ENCODE measurements at places on chromosomes 6 and 20.
A peak's percentile ranks its signal among the peaks of the same experiment; 100 is the strongest.

DNA sequence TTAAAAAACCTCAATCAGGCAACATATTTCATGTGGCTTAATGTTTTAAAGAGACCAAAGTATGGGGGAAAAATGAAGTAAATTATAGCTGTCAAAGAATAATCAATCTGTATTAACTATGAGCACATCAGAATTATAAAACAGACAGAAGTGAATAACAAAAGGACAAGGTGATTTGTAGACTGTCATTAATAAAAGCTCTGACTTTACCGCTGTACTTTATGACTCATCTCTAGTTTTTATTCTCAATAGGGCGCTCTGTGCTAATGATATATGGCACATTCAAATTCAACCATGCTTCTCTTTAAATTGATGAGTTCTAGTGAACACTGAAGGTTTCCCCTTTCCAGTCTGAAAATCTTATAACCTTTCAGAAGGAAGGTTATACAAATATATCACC lies 72.0 kb downstream of the PREP start:
- DNase-seq = no peak

DNA sequence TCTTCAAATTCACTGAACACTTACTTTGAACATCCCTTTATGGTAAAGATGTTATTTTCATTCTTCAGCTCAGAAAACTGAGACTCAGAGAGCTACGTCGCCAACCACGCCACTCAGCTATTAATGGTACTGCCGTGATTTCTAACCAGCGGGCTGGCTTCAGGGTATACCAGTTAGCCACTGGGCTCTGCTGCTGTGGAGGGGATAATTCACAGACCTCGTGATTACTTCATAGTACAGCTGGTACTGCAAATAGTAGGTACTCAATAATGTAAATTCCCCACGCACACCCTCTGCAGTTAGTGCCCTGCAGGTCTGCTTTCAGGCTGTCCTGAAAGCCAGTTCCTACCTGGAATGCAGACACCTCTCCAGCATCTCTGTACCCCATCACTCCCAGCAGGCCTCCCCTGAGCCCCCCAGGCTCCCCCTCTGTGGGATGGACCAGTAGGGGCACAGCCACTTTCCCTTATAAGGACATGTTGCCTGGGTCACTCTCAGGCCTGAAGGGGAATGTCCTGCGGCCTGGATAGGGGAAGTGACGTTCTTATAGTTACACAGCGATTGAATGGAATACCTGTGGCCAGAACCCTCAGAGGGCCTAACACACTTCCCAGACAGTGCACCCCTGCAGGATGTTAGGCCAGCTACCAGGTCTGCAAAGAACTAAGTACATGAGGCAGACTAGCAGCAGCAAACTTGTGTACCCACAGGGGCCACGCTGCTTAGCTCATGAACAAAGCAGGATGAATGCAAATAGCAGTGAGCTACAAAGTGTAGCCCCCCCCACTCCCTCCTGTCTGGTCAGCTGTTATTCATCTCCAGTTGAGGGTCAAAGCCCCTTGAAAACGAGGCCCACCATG lies 1.3 kb upstream of the OCSTAMP start:
- DNase-seq = no peak

GRCh38 chr6:145546265-145546664 lies 189.1 kb downstream of the EPM2A start:
- DNase-seq = no peak

- no peak for DNase-seq
These were observed 21.5 kb downstream of the AMD1 start for GRCh38 chr6:110895907-110896608.

GRCh38 chr6:129267028-129267427 lies 384.1 kb downstream of the LAMA2 start:
- DNase-seq = no peak

DNA sequence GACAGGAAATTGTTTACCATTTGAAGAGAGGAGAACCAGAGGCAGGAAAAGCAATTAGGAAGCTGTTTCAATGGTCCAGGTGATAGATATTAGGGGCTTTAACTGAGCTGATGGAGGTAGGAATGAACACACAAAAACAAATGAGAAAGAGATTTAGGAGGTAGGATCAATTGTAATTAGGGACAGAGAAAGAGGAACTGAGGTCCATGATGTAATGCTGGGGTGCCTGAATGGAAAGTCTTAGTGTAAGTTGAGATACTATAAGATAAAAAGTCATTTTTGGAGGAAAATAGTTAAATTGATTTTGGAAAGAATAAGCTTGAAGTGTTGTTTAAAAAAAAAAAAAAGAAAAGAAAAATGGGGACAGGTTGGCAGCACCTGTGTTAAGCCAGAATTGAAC lies 58.5 kb upstream of the B3GAT2 start:
- DNase-seq = no peak

DNA sequence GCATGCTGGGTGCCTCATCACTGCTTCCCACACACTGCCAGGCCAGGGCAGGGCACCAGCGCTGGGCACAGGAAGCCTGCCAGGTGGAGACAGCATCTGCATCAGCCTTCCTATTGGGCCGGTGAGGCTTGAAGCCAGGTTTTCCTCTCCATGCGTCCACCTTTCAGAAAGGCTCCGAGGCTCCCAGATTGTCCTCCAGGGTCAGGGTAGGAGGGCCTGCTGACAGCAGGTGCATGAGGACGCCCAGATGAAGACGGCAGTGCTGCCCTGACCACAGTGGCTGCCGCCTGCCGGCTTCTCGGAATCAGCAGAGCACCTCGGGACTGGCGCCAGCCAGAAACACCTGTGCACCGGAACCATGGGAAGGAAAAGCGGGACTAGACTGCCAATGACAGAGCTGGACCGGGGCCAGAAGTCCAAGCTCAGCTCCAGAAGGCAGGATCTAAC lies 170.5 kb upstream of the CST7 start:
- no peak for DNase-seq

- peak; percentile 13 for DNase-seq
These were observed 2.1 kb upstream of the HIVEP1 start for GRCh38 chr6:12009876-12010634.

GRCh38 chr6:161417717-161418462 lies 144.0 kb upstream of the AGPAT4 start:
- no peak for DNase-seq

DNA sequence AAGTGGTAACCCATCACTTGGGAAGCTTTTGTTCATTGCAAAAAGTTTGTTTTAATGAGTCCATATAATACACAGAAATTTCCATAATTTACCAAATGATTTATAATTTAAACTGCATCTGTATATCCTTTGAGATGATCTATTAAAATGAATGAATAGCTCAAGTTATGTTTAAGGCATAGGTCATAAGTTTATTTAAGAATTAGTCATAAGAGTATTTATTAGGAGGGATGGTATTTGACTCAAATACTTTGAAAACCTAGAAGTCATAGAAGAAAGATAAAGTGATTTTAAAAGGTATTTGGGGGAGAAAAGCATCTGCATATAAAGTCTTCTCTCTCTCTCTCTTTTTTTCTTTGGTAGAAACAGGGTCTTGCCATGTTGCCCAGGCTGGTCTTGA lies 388.5 kb downstream of the CDKAL1 start:
- DNase-seq = no peak

- no peak for DNase-seq
These were observed 30.0 kb upstream of the UST start for GRCh38 chr6:148716811-148717210.

- no peak for DNase-seq
These were observed 26.2 kb downstream of the TNXB start for GRCh38 chr6:32082935-32083334.

DNA sequence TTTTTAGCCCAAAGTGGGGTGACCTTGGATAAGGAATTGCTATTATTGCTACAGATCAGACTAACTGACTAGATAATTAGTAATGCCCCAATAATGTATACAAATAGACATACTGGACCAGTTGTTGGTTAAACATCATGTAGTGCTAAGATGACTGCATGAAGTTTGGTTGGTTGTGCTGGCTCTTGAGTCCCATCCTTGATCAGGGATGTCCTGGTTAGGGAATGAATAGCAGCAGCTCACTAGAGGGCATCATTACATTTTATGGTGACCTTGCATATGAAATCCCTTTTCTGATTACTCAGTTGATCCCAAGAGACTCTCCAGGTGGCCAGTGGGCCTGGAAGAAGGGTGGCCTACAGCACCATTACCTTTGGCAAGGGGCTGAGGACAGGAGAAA lies 10.9 kb downstream of the TPBG start:
- DNase-seq = no peak

DNA sequence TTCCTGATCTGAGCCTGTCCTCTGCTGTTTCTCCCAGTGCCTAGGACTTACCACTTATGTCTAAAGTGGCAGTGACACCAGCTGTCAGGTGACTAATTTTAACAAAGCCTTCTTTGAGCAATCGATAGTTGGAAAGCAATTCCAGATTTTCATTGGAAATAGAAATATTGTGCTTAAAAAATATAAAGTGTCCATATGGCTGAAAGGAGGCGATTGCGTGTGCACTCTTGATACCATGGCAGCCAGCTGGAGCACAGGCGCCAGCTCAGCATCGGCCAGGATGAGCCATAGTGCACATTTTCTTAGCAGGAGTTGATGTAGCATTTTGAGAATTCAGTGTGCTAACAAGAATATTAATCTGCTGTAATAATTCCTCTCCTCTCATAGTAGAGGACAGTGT lies 70.0 kb downstream of the LRRC1 start:
- no peak for DNase-seq

- DNase-seq = no peak
These were observed 43.8 kb upstream of the DYNLRB1 start for GRCh38 chr20:34472246-34472925.

Data from HuH-7 (cell line).